ENCODE measurements at places on chromosomes 3 and 15. TPM values are rescaled to one million over a fixed set of nuclear protein-coding genes. Genes with fewer than 3 reads are reported as not detected.

The POTEB3 gene
- total RNA-seq, result not detected

DNA sequence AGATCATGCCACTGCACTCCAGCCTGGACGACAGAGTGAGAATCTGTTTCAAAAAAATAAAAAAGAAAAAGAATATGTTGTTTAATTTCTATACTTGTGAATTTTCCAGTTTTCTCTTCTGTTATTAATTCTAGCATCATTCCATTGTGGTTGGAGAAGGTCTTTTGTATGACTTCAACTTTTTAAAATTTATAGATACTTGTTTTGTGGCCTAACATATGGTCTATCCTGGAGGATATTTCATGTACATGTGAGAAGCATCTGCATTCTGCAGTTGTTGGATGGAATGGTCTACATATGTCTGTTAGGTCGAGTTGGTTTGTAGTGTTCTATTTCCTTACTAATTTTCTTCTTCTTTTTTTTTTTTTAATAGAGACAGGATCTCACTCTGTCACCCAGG lies 35.6 kb downstream of the MAP1A start:
- no peak for DNase-seq

The LACTB gene
- total RNA-seq, result 14.4 TPM

The OR5K2 gene
- total RNA-seq, result not detected

All from urinary bladder (tissue), 4 donors.